ENCODE measurements at places on chromosomes 16 and 17.

- peak; percentile 79 for DNase-seq
Observed at GRCh38 chr17:74599448-74599939, 7.4 kb upstream of the CD300LD start.

DNA sequence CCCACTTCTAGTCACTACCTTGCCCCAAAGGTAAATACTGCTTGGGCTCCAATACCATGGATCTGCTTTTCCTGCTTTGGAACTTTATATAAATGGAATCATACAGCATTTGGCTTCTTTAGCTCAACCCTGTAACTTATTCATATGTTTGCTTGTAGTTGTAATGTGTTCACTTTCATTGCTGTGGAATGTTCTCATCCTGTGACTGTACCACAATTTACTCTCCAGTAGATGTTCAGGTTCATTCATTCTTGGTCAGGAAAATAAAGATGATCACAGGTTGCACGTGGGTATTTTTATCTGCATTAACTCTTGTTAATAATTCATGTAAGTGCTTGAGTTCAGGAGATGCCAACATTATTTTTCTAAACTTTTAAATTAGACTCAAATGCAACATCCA is 6.7 kb upstream of the BEAN1 start:
- DNase-seq: no peak

DNA sequence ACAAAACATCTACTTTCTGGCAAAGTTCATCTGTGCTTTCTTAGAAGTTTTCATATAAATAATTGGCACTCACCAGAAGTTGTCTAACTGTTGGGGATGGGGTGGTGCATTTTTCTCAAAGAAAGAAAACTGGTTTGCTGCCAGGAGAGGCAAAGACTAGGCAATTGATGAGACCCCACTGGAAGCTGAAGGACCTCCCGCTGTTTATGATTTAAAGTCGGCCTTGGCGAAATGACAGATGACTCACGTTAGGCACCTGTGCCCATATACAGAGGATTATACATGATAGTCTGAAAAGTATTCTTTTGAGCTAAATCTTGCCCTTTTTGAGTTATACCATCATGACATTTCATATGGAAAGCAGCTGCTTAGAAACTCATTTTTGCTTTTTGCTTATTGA is 193.0 kb upstream of the ZFHX3 start:
- DNase-seq: no peak

DNA sequence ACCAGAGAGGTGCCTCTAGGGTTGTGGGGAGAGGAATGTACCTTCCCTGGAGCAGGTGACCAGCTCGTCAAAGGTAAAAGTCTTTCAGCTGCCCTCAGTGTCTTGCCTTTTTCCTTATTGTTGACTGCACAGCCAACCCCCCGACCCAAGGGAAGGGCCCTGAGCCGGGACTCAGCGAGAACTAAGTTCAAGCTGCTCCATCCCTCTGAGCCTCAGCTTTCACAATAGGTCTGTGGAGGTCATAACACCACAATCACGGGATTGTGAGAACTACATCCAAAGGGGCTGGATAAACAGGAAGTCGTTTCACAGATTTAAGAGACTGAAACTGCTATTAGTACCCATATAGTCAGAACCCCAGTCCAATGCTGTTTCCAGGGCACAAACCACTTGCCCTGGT is 2.6 kb upstream of the KRT36 start:
- peak; percentile 78 for DNase-seq

- no peak for DNase-seq
Observed at GRCh38 chr17:46795379-46795952, 23.0 kb downstream of the WNT3 start.

DNA sequence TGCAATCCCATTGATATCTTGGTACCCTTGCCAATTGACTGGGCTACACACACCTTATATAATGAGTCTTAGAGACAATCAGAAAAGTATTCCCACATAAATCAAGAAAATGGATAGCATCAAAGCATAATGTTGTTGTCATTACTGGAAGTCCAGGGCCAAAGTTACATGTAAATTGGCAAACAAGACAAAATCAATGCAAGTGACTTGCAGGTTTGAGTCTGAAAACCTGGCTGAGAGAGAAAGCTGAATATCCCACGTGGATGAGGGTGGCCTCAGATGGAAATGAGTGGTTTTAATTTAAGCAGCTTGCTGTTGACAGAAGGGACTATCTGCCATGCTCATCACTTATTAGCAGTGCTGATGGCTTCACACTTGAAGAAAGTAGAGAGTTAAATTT is 324.0 kb upstream of the MON1B start:
- no peak for DNase-seq

DNA sequence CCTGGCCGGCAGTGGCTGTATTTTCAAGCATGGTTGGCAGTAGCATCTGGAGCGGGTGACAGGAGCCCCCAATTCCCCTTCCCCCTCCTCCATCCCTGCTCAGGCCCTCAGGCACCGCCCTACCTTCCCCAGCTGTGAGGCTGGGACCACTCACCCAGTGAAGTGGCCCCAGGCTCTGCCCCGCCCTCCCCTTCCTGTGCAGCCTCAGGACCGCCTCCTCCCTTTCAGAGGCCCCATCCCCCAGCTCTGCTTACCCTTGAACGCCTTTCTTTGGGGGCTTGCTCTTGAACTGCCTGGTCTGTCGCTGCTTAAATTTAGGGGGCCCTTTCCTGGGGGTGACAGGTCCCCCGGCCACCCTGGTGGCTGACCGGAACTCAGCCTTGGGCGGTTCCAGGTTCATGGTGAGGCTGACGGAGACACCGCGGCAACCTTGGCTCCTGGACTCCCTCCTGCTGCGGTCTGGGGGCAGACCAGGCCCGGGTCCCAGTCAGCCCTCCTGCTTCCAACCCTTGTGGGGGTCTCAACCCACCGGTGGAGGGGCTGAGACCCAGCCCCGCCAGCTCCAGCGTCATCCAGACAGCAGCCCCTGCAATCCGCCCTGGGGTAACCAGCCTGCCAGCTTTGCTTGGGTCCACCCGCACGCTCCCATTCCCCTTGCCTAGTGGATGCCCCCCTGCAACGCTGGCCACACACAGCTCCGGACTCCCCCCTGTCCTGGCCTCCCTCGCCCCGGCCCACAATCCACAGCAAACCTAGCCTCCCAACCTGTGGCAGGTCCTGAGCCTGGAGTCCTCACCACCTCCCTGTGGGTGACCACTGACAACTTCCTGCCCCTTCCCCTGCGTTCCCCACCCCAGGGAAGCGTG is 3.2 kb downstream of the PDE6G start:
- no peak for DNase-seq

GRCh38 chr16:50509521-50510341 is 38.5 kb upstream of the NKD1 start:
- peak; percentile 0 for DNase-seq

DNA sequence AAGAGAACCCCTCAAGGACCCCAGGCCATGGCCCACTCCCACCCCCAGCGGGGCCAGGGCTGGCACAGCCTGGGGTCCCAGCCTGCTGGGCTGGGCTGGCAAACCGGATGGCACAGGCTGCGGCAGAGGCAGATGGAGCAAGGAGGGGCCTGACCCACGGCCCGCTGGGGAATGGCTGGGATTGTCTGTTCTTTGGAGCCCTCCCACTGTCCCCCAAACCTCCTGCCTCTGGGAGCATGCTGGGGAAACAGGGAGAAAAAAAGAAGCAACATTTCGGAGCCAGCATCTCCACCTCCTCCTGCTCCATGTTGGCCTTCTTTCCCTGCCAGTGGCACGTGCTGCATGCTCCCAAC is 37.1 kb upstream of the LHX1 start:
- no peak for DNase-seq

DNA sequence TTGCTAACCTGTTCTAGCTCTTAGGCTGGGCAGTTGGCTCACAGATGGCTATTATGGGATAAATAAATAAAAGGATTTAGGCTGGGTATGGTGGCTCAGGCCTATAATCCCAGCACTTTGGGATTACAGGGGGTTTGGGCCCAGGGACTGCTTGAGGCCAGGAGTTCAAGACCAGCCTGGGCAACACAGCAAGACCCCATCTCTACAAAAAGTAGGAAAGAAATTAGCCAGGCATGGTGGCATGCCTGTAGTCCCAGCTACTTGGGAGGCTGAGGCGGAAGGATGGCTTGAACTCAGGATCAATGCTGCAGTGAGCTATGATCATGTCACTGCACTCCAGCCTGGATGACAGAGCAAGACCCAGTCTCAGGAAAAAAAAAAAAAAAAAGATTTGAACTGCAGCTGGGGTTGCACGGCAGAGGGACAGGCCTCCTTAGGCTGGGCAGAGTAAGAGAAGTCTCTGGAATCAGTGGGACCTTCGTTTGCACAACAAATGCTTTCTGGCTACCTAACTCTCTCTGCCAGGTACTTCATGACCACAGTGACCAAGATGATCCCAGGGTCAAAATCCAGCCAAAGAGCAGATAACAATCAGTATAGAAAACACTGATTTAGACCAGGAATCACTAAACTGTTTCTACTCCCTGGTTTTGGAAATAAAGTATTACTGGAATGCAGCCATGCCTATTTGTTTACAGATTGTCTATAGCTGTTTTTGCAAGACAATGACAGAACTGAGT is 6.8 kb downstream of the RUSF1 start:
- no peak for DNase-seq

DNA sequence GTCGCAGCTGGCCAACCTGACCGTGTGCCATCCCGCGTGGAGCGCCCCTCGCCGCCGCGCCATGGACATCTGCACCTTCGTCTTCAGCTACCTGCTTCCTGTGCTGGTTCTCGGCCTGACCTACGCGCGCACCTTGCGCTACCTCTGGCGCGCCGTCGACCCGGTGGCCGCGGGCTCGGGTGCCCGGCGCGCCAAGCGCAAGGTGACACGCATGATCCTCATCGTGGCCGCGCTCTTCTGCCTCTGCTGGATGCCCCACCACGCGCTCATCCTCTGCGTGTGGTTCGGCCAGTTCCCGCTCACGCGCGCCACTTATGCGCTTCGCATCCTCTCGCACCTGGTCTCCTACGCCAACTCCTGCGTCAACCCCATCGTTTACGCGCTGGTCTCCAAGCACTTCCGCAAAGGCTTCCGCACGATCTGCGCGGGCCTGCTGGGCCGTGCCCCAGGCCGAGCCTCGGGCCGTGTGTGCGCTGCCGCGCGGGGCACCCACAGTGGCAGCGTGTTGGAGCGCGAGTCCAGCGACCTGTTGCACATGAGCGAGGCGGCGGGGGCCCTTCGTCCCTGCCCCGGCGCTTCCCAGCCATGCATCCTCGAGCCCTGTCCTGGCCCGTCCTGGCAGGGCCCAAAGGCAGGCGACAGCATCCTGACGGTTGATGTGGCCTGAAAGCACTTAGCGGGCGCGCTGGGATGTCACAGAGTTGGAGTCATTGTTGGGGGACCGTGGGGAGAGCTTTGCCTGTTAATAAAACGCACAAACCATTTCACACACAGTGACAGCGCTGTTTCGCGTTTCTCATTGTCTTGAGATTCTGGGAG is 2.0 kb upstream of the ZACN start:
- DNase-seq: peak; percentile 12

- DNase-seq: peak; percentile 60
Observed at GRCh38 chr17:36008998-36009665, 7.8 kb upstream of the CCL15 start.

GRCh38 chr17:77485089-77485833 is 344.5 kb downstream of the SEC14L1 start:
- DNase-seq: no peak

GRCh38 chr17:75272848-75273184 is 1.8 kb upstream of the MIF4GD start:
- no peak for DNase-seq

GRCh38 chr17:36066365-36066985 is 2.4 kb downstream of the CCL18 start:
- DNase-seq: peak; percentile 33

- no peak for DNase-seq
Observed at GRCh38 chr17:2703606-2704005, 8.0 kb downstream of the CLUH start.

DNA sequence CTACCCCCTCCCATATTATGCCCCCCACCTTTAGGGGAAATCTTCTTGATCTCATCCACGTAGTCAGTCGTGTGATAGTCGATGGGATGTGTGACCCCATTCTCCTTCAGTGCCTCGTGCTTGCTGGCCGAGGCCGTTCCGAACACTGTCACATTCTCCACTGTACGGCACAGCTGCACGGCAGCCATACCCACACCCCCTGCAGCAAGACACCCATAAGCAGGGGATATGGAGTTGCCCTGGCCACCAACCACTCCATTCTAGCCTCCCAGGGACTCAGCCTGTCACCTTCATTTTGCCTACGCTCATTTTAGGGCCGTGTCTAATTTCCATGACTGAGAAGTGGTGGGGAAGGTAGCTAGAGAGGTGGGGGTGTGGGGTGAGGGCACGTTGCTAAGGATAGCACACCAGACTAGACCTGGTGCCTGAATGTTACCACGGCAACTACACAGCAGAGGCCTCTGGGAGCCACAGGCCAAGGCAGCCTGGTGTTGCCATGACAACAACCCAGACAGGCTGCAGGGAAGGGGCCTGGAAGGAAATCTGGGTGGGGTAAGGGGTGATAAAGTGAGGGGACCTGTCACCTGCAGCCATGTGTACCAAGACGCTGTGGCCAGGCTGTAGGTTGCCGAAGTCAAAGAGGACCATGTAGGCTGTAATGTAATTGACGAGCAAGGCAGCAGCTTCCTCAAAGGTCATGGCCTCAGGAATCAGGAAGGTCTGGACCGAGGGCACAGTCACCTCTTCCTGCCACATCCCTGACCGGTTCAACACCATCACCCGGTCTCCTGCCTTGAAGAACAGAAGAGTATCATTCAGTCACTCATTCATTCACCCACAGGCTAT is 4.0 kb downstream of the VAT1 start:
- DNase-seq: peak; percentile 19

GRCh38 chr17:72128039-72128438 is 7.2 kb downstream of the SOX9 start:
- DNase-seq: no peak

- DNase-seq: peak; percentile 78
Observed at GRCh38 chr16:58970775-58971174, 236.7 kb upstream of the GOT2 start.

- DNase-seq: peak; percentile 47
Observed at GRCh38 chr16:81779536-81780320, 637 bp downstream of the PLCG2 start.

DNA sequence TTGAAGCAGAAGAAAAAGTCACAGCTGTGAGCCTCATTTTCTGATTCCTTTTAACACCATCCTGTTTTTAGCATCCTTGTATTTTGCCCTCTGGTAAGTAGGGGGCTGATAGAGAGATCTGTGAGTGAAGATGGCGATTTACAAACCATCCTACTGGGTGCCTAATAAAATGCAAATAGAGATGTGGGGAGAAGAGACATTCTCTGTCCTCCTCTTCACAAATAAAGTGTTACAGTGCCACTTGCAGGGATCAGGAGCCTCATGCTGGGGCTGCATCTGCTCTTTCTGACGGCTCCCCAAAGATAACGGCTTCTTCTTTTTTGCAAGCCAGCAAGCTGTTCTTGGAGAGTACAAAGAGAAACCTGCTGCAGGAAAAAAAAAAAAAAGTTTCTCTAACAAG is 418.6 kb downstream of the TOX3 start:
- no peak for DNase-seq

GRCh38 chr16:28591355-28591754 is 5.5 kb downstream of the SULT1A2 start:
- DNase-seq: no peak
